Effector memory CD4-positive, alpha-beta T cell (primary cell): ENCODE measurements at places on chromosomes 16 and 17.

- DNase-seq: no peak
These were observed 606.2 kb downstream of the WWOX start for GRCh38 chr16:78705694-78706093.

- DNase-seq: no peak
These were observed 23.6 kb upstream of the PRSS54 start for GRCh38 chr16:58318391-58318790.

- DNase-seq: no peak
These were observed 15.1 kb downstream of the FA2H start for GRCh38 chr16:74759564-74759963.

DNA sequence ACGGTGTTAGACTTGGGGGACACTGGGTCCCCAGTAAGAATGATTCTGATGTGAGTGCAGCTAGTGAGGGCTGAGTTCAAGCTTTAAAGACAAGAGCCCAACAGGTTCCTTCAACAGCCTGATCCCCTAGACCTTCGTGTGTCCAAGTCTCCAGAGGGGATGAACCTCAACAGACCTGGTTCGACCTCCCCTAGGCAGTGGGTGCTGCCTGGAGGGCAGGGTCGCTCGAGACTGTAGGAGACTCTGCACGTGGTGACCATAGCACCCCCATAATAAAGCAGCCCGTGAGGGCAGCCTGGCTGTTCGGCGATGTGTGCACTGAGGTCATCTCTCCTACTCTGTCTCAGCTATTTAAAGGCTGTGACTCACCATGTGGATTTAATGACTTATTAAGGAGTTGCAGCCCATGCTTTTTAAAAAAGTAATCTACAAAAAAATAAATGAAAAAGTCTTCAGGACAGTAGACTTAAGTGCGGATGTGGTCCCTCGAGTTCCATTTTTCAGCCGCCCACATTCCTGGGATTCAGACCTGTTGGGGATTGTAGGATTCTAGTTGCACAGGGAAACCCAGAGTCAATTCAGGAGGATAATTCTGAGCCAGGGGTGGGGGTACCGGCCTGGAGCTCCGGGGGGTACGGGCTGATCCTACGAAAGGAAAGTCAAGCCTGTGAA, 23.4 kb upstream of the METRNL start:
- DNase-seq: no peak

GRCh38 chr16:27450196-27450549, 48.2 kb downstream of the IL21R start:
- no peak for DNase-seq

- no peak for DNase-seq
These were observed 59.9 kb downstream of the TAOK1 start for GRCh38 chr17:29449865-29450671.

DNA sequence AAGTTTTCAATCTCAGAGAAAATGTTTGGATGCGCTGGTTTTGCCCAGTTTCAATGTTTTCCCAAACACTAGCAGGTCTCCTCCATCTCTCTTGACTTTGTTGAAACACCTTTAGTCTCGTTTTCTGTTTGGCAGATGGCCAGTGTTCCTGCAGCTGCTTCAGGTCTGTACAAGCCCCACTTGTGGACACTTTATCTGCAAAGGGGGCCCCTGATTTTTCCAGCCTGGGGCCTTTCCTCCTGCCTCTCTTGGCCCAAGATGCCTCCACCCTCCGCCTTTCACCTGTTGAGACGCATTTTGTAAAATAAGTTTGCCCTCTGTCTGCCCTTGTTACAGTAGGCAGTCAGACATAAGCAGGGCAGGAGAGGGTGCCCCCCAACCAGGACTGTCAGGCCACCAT, 21.8 kb upstream of the PRM1 start:
- DNase-seq: no peak

DNA sequence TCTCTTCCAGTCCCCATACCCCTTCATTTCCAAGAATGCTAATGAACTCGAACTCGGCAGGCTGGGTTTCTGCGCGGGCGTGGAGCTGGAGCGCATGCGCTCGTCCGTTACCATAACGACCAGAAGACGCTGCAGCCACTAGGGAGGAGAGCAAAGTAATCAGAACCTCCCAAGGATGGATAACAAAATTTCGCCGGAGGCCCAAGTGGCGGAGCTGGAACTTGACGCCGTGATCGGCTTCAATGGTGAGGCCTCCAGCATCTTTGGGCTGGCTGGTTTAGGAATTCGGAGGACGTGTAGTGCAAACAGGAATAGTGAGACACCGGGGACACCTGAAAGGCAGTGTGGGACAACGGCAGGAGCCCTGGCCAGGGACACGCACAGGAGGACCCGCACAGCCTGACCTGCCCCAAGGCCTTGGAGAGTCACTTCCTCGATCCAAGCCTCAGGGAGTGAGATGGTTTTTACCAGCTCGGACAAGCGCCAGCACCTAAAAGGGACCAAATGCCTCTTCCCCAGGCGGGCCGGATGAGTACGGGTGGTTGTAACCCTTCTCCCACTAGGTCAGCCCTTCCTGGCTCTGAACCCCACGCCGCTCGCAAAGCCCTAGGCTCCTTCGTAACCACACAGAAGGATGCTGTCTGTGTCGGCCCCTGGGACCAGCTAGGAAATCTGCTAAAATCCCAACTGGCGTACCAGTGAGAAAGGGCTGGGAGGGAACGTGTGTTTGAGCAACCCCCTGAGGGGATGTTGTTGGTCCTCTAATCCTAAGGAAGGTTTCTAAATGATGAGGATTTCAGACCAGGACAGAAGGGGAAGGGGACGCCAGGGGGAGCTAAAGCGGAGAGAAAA, at the start of gene CFAP52:
TSS of gene CFAP52 (plus strand) at position 122 of the 852 bp plus-strand sequence. CDS start at position 176, 54 bp downstream.
- peak; percentile 48 for DNase-seq

DNA sequence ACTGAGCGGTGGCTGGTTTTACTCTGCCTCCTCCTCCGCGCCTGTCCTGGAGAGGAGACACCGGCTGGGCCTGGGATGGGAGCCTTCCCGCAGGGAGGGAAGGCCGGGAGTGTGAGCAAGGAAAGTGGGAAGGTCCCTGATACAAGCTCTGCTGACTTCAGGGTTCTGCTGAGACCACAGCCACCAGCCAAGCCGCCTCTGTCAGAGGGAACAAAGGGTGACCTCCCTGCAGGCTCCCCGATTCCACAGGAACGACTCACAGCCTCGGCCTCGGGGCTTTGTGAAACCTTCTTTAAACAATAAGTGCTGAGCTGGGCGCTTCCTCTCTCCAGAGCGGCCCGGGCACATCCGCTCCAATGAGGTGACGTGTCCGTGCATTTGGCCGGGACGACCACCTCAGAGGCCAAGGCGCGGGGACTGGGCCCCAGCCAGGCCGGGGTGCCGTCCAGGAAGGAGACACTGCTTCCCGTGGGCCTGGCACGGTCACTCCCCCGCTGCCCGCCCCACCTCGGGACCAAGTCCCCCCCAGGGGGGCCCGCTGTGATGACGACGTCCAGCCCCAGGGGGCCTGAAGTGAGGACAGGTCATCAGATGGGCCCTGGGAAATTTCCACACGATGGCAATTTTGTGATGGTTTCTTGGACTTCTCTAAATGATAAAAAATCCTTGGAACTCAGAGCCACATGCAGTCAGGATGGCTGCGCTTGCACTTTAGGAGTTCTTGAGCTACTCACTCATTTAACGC, 11.8 kb upstream of the CIBAR2 start:
- no peak for DNase-seq

GRCh38 chr16:89194340-89195311, 5.7 kb downstream of the SLC22A31 start:
- DNase-seq: no peak

- DNase-seq: no peak
These were observed 468.1 kb downstream of the SOX9 start for GRCh38 chr17:72588961-72589360.

DNA sequence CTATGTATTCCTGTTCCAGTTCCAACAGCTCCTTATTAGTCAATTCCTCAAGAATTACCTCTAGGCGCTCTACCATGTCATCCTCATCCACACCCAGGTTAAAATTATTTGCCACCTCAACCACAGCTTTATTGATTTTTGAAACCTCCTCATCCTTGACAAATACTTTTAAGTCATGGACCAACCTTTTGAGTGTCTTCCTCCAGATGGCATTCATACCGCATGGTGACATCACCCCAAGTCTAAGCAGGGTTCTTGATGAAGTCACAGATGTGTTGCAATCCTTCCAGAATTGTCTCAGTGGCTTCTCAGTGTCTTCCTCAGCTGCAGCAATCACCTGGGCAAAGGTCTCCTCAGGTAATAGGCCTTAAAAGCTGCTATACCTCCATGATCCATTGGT, 40.1 kb downstream of the BCL7C start:
- DNase-seq: no peak

GRCh38 chr17:58666858-58667267, 25.0 kb downstream of the TEX14 start:
- peak; percentile 44 for DNase-seq

GRCh38 chr16:51565184-51565583, 414.1 kb upstream of the SALL1 start:
- DNase-seq: no peak

DNA sequence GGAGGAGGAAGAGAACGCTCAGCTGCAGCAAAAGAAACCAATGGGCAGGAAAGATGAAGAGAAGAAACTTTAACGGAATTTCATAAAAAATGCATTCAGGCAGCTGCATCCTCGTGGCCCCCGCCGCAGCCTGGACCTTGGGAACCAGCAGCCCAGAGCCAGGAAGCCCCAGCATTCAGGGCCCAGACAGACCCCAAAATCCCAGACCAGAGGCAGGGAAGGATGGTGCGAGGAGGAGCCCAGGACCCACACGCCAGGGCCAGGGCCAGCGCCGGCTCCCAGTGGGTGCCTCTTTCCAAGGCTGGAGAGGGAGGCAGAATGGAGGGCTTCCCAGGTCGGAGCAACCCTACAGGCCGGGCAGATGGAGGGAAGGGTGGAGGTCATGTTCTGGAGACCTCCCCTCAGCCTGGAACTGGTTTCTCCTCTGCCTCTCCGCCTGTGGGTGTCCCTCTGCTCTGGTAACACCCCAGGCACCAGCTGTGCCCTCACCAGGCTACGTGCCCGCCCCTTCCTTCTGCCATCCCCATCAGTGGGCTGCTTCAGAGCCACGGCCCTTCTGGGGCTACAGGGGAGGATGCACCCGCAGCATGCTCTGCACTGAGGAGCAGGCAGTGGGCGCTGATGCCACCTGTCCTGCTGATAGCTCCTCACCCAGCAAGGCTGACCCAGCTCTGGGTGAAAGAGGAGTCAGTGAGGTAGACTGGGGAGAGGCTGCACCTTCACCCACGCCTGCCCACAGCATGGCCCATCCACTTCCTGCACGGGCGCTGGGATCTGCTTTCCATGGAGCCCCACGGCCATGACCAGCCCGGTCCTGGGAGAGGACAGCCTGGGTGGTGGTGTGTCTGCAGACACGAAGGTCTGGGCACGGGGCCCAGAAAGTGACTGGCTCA, 1.2 kb upstream of the MIF4GD start:
- DNase-seq: no peak

GRCh38 chr17:77321649-77322513, 181.1 kb downstream of the SEC14L1 start:
- DNase-seq: no peak
